SHP77 (cell line): ENCODE measurements at places on chromosomes 1 and 21.

DNA sequence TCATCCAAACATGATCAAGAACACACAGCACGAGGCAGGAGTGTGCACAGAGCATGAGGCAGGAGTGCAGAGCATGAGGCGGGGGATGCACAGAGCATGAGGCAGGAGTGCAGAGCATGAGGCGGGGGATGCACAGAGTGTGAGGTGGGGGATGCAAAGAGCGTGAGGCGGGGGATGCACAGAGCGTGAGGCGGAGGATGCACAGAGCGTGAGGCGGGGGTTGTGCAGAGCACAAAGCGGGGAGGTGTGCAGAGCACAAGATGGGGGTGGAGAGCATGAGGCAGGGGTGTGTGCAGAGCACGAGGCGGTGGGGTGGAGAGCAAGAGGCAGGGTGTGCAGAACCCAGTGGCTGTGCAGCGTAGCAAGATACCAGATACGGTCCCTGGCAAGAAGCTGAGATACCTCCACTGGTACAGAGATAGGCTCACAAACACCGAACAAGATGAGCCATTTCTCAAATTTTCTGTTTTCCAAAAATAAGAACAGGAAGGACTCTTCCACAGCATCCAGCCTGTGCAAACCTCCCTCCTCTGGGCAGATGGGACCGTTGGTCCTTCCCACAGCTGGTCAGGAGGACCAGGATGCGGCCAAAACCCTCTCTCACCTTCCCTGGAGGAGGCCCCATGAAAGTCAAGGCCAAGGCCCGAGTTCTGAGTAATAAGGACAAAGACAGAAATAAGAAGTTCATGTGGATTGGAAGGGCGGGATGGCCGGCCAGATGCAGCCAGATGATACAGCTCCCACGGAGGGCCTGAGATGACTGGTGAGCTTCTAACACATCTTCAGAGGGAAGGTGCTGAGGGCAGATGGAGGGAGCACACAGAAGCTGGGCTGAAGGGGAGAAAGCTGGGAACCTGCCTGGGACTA lies 12.0 kb downstream of the SPATC1L start:
- DNase-seq: no peak

- peak; percentile 92 for DNase-seq
Measured at GRCh38 chr1:153881751-153882150, 41.0 kb downstream of the GATAD2B start.

DNA sequence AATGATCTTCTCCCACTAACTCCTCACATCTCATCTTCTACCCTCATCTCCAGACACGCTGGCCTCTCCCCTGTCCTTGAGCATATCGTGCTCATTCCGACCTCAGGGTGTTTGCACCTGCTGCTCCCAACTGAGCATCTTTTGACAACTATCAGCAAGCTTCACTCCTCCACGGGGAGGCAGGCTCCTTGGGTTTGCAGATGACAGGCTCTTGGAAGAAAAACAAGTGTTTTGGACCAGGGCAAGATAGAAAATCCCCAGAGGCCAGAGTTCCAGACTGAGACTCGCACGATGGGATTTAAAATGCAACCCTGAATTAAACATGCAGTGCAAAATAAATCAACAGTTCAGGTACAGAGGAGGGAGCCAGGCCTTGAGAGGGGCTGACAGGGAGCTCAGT lies 246.7 kb downstream of the PTPRU start:
- DNase-seq: no peak

- DNase-seq: no peak
Measured at GRCh38 chr1:200006711-200007110, 20.8 kb upstream of the NR5A2 start.

DNA sequence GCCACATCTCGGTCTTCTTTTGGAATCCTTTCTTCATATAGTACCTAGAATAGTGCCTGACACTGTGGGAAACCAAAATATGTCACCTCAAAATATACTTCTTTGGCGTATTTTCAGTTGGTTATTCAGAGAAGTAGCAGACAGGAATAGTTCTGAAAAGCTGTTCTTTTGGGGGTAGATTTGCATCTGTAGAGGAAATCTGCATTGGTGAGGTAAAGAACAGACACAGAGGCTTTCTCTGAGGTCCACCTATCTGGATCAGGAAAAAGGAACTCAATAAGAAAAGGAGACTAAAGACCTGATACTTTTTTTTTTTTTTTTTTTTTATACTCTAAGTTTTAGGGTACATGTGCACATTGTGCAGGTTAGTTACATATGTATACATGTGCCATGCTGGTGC lies 23.2 kb downstream of the LEPR start:
- DNase-seq: no peak

GRCh38 chr1:110495926-110496600 lies 22.9 kb downstream of the KCNA10 start:
- DNase-seq: peak; percentile 69

DNA sequence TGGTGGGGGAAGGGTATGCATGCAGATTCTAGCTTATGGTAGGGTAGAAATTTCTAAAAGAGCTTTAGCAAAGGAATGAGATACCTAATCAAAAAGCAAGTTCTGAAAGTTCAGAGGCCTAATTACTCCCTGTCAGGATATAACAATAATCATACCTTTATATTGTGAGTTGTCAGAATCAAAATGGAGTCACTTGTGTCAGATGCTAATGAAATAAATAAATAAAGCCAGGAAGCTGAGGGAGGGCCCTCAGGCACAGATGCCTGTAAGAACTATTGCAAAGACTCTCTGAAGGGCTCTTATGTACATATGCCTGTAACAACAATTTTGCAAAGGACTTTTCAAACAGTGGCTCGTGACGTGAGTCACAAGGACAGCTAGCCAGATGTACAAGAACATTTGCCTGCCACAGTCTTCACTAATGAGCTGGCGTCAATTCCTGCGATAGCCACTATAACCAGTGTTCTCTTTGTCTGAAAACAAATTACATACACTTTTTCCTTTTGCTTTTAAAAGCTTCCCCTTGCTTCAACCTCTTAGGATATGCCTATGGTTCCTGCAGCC lies 27.4 kb upstream of the DNASE2B start:
- peak; percentile 78 for DNase-seq

GRCh38 chr1:8169364-8170058 lies 143.4 kb upstream of the ERRFI1 start:
- DNase-seq: peak; percentile 75

GRCh38 chr1:8871965-8872399 lies 6.5 kb downstream of the ENO1 start:
- no peak for DNase-seq

- no peak for DNase-seq
Measured at GRCh38 chr1:161074676-161075368, 5.1 kb upstream of the ARHGAP30 start.

- no peak for DNase-seq
Measured at GRCh38 chr1:230435108-230435507, 9.0 kb upstream of the PGBD5 start.

DNA sequence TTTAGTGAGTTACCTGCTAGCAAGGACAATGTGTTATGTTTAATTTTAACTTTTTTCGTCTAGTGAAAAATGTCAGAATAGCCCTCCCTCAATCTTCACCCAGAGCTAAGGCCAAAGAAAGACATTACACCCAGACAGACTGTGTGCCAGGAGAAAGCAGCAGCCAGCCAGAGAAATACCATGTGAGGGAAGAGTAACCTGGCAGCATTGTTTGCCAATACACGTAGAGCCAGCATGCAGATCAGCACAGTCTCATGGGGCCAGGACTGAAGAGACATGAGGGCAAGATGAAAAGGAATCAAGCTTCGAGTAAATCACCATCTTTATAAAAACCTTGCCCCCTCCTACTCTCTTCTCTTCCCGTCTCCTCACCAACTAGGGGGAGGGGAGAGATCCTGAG lies 88.5 kb upstream of the ADAR start:
- DNase-seq: no peak

DNA sequence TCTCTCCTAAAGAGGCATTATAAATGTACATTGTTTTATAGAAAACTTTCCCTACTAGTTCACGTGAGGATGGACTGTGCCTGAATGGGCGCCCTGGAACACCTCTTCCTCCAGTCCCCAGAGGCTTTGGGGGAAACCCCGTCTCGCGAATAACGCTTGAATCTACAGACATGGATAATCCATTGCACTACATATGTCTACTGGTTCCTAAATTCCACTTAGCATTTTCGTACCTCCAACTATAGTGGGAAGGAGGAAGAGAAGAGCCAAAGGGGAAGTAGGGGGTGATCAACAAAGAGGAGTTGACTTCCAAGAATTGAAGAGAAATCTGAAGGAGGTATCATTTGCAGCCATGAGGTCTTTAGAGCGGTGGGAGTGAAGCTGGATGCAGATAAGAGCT lies 11.1 kb downstream of the BARHL2 start:
- no peak for DNase-seq

GRCh38 chr1:31788825-31789256 lies 24.7 kb upstream of the ADGRB2 start:
- no peak for DNase-seq

GRCh38 chr1:17763995-17764394 lies 8.9 kb downstream of the ACTL8 start:
- no peak for DNase-seq

DNA sequence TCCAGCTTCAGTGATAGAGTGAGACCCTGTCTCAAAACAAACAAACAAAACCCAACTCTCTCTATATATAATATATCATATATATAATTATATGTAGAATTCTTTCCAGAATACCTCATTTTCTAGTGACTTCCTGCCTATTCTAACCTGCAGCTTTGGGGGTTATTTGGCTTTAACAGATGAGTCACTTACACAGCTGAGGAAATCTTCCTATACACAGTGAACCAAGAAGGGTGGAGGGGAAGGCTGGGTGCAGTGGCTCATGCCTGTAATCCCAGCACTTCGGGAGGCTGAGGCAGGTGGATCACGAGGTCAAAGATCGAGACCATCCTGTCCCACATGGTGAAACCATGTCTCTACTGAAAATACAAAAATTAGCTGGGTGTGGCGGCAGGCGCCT lies 9.2 kb downstream of the RAB29 start:
- DNase-seq: no peak

DNA sequence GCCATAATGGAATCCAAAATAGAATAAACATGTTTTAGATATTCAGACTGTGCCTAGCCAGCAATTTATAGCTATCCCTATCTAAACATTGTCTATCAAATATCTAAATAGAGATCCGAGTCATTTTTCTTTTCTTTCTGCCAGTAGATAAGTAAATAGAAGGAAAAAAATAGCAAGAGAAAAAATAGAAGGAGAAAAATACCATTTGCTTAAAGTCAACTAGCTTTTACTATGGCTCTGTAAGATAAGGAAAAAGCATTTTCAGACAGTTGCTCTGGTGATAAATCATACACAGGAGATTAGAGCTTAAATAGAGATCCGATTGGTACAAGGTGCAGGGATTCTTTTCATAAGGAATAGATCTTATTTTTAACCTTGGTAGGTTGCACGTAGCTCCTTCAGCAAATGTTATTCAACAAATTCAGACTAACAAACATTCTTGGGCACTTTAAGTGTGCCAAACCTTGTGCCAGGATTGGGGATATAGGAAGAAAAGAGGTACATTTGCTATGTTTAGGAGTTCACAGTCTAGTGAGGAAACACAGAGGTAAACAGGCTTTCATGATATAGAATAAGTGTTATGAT lies 70.1 kb upstream of the CCDC190 start:
- no peak for DNase-seq

DNA sequence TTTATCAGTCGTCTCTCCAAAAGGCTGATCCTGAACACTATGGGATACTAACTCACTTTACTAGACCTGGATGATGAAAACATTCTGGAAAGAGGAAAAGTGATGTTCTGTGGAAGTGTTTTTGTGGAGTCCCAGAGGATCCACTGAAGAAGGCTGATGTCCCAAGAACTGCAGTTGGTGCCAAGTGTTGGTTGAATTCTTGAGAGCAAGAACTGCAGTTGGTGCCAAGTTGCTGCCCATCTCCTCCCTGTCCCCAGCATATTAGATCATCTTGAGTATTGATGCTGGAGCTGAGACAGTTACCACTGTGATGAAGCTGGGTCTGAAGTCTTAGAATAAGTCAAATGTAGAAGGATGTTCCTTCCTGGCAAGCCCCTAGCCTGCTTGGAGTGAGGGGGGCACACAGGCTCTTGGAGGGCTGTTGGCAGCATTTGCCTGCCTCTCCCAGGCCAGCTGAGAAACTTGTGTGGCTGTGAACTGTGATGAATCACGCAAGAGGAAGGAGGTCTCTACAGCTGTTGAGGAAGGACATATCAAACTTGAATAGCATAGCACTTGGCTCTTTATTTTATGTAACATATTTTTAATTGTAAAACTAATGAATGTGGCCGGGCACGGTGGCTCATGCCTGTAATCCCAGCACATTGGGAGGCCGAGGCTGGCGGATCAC lies 48.1 kb downstream of the DNAJC6 start:
- no peak for DNase-seq

DNA sequence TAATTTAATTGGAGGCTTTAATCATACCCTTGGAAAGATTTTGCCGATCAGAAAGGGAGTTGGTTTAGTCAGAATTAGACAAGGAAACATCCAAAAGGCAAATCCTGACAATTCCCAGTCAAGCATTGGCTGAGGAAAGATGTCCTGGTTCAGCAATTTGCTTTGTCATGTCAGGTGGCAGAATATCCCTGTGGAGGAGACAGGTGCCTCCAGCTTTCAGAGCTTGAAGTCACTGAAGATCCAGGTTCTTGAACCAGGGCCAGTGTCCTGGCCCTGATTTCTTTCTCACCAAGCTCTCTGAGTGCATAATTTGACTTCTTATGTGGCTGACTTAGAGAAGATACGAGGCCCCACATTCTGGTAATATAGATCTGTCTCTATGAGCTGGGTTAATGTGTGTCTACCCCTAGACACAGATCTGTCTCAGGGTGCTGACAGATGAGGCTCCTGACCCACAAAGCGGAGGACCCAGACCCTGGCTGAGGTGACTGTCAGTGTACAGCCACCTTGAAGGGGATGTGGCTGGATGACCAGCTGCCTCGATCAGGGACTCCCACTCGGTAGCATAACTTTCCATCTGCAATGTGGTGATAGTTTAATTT lies 118.9 kb downstream of the HHAT start:
- no peak for DNase-seq

DNA sequence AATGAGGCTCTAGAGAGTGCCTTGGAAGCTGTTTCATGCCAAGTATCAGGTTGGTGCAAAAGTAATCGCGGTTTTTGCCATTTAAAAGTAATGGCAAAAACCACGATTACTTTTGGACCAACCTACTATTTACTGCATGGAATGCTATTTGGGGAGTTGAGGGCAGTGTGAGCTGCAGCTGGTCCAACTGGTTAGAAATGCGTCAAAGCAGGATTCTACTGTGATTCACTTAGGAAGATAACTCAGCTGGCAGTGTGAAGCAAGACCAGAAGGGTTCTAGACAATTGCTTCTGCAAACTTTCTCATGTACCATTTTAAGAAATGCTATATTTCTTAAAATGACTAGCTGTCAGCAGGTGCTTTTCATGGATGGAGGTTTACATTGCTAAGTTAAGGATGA lies 21.2 kb upstream of the PLA2G2C start:
- DNase-seq: no peak

GRCh38 chr1:167499664-167500101 lies 18.6 kb downstream of the CD247 start:
- DNase-seq: no peak

GRCh38 chr1:40838980-40839942 lies 22.9 kb downstream of the CITED4 start:
- DNase-seq: no peak

GRCh38 chr1:19945914-19946313 lies 22.5 kb upstream of the PLA2G2E start:
- no peak for DNase-seq

- no peak for DNase-seq
Measured at GRCh38 chr1:10853701-10854100, 57.3 kb upstream of the CASZ1 start.

- no peak for DNase-seq
Measured at GRCh38 chr1:223836586-223836985, 9.2 kb downstream of the TP53BP2 start.
